ENCODE measurements at places on chromosomes 2 and 18.

GRCh38 chr2:70532244-70532935, 21.2 kb downstream of the TGFA start:
- DNase-seq = no peak

- no peak for DNase-seq
Measured at GRCh38 chr2:240898108-240898730, 2.3 kb upstream of the MAB21L4 start.

DNA sequence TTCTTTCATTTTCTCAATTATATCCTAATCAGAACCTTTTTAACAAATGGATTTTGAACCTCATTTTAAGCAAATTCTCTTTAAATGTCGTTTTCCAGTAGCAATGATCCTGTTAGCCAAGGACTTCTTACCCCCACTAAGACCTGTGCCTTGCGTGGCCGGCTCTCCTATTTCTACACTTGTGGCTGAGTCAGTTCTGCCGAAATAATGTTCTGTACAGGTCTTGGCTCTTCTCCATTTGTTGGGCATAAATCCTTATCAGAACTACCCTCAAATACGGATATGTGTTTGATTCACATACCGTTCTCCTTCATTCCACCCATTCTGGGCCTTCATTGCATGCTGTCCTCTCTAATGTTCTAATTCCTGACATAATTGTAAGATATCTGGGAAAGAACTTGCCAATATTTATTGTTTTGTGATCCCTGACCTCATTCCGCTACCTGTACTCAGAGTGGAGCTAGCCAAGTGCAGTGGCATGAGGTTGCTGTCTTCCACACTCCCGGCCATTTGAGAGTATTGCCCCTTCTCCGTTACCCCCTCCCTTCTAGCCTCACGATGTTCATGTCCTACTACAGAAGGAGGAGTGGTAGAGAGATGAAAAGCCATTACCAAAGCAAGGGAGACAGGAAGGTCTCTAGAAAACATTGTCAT, 78.7 kb downstream of the MYOM1 start:
- DNase-seq = no peak

GRCh38 chr2:108615480-108616090, 81.3 kb downstream of the LIMS1 start:
- no peak for DNase-seq

GRCh38 chr2:141497272-141497671, 633.5 kb downstream of the LRP1B start:
- DNase-seq = peak; percentile 2

DNA sequence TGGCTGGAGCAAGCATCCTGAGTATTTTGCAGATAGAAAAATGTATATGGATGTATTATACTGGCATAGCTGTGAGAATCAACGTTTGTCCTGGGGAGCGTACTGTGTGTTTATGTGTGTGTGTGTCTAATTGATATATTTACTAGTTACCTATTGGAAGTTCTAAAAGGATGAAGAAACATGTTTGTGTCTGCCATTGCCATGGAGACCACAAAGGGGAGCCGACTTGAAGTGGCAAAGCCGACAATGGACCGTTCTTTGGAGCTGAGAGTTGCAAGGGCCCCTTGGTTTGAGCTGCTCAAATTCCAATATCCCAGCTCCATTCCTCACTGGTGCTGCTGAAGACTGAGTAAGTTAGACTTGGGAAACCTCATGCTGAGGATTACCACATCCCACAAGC, 14.3 kb upstream of the SLC25A52 start:
- DNase-seq = no peak

GRCh38 chr2:110946902-110947301, 173.8 kb upstream of the BCL2L11 start:
- DNase-seq = peak; percentile 86

DNA sequence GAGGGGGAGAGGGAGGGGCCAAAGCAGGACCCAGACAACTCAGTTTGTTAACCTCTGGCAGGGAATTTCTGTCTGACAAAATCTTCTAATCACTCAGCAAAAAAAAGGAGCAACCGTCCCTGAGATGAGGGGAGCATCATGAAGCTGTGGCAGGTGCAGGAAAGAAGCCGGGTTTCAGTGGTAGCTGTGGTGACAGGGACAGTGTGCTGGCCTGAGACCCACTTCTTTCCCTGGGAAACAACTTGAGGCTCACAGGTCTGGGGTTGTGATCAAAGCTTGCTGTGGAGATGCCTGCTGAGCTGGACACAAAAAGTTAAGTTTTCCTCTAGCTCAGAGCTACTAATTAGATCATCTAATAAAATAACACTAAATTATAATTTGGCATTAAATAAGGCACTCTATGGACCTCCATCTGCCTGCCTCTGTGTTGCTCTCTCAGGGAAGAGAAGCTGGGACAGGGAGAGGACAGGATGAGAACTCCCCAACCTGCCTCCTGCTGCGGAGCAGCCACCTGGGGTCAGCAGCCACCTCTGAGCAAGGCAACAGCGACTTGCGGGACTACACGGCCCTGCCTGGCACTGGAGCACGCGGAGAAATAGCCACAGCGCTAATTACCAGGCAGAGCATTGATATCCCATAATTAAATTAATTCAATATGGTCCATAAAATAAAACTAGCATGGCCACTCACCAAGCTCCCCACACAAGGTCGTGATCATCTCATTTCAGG, 104.6 kb upstream of the TEX51 start:
- no peak for DNase-seq

DNA sequence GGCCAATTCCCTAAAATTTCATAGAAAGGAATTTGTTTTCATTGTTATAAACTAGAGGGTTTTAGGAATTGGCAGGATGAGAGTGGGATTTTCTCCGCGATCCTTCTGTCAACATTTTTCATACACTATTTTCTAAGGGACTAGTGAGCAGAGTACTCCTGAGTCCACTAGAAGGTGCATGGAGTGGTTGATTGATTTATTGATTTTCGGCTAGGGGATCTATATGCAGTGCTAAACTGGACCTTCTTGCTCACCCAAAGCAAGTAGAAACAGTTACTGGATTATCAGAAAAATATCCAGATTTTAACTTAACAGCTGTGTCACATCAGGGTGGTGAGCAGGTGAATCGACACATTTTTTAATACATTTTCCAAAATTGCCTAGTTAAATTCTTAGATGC, 159.9 kb upstream of the DTNA start:
- no peak for DNase-seq
